Right renal cortex interstitium (tissue), 3 donors: ENCODE measurements at places on chromosomes 2 and 18. TPM values are rescaled to one million over a fixed set of nuclear protein-coding genes. Genes with fewer than 3 reads are reported as not detected.

The XIRP2 gene
- polyA plus RNA-seq: 0.17 TPM

- peak; percentile 84 for DNase-seq
Measured at GRCh38 chr18:5868218-5868854, 27.0 kb downstream of the TMEM200C start.

The DYTN gene
- polyA plus RNA-seq: not detected

- DNase-seq: no peak
Measured at GRCh38 chr2:181672255-181673008, 7.9 kb downstream of the NEUROD1 start.

The SPC25 gene
- polyA plus RNA-seq: 23.7 TPM

DNA sequence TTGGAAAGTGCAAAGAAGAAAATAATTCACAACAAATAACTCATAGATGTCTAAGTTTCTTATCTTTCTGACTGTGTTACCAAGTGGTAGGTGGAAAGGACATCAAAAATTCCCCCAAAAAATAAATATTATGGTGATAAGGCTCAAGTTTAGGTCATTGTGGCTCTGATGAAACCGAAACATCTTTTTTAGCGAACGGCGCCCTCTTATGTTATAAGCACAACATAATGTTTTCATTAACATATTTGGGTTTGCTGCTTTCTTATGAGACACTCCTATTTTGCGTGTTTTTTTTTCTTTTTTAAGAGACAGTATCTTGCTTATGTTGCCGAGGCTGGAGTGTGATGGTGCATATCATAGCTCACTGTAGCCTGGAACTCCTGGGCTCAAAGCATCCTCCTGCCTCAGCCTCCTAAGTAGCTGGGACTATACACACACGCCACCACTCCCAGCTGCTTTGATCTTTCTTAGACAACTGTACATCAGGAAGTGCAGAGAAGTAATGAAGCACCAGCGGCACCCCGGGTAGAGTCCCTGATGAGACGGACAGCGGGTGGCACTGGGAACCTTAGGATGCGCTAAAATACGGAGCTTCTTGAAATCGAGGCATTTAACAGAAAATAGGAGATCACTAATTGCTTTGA, 38.5 kb upstream of the SLC35G4 start:
- DNase-seq: no peak

GRCh38 chr2:104043864-104044263, 810.1 kb upstream of the POU3F3 start:
- no peak for DNase-seq

DNA sequence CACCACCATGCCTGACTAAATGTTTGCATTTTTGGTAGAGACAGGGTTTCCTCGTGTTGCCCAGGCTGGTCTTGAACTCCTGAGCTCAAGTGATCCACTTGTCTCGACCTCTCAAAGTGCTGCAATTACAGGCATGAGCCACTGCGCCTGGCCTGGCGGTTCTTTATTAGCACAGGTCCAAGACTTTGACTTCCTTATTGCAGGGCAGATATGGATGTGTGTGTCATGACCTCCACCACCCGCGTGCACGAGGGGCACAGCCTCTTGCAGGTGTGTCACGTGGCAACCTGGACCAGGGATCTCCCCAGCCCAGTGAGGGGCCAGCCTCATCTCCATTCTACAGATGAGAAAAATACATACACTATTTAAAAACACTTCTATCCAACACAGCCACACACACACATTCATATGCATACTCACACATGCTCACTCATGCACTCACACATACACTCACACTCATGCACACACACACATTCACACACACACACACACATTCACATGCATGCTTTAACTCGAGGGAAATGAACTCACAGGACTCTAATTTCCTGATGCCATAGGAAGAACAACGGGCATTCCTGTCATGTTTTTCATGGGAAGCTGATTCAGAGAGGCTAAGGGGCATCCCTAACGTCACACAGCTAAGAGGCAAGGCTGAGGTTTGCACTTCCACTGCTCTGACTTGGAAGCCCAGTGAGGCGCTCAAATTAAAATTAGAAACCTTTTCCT, 38.8 kb downstream of the RRM2 start:
- no peak for DNase-seq
